Stimulated activated CD8-positive, alpha-beta memory T cell treated with anti-CD3 and anti-CD28 coated beads, Interleukin-7, amount 100 ng/mL, for 48 hours (primary cell): ENCODE measurements at places on chromosomes 5 and 9.

DNA sequence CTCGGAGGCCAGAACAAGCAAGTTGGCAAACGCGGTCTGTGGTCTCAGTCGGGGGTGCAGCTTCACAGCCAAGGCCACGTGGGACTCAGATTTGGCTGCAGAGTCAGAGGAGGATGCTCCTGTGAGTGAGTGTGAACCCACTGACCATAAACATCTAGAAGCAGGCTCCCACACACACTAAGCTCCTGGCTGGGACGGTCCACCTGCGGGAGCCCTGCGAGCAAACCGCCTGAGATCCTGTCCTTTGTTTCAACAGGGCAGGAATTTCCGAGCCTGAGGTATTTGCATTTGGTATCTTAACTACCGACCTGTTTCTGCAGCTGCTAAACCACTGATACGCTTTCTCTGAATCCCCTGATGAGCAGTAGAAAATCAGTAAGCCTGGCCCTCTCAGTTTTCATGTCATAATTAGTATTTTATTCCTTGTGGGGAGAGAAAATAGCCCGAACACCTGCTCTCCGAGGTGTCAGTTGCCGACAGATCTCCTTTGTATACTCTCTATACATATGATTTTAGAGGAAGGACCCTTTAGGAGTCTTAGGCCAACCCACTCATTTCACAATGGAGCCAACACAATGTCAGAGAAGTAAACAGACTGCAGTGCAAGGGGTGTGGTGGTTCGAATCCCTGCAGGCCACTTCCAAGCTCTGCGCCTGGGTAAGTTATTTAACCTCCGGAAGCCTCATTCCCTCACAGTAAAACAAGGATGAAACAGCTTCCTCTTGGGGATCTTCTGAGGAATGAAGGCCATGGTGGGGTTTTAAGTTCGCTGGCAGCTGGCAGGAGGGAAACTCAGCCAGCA lies 40.9 kb upstream of the PWWP2A start:
- no peak for DNase-seq

GRCh38 chr9:121118266-121118665 lies 43.5 kb downstream of the CNTRL start:
- no peak for DNase-seq

- no peak for DNase-seq
These were observed 28.1 kb upstream of the F2RL1 start for GRCh38 chr5:76790632-76791290.

- no peak for DNase-seq
These were observed 59.5 kb upstream of the MEGF10 start for GRCh38 chr5:127231118-127231517.

DNA sequence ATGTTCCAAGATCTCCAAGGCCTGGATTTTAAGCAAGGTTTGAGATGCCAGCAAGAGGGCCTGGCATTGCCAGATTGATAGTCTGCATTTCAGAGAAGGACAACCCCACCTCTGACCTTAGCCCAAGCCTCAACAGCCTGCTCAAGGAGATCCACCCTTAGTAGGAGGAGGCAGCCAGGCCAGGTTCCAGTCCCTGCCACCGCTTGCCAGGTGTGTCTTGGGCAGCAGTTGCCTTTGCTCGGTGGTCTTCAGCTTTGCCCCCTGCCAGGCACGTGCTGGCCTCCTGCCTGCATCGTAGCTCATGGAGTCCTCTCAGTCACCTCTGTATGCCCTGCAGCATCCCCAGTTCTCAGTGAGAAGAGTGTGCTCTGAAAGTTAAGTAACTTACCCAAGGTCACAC lies 134.2 kb downstream of the KCNIP1 start:
- DNase-seq = no peak

DNA sequence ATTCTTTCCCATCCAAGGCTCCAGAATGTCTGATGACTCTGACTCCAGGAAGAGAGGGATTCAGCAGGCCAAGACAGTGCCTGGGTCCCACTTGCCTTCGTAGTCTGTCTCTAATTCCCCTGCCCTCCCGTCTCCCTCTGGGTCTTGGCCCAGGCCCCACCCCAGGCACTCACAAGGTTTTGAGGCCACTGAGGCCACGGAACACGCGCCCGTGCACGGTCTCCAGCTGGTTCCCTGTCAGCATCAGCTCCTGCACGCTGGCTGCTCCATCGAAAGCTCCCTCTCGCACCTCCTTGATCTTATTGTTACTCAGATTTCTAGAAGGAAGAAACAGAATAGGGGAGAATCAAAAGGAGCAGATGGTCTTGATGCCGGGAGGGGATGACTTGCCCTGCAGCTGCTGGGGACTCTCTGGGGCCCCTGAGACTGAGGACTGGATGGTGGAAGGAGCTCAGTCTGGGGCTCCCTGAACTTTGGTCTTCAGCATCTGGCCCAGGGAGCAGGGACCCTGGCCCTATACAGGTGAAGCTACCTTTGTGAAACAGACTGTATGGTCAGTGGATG lies 174.6 kb upstream of the PANK3 start:
- DNase-seq = no peak

GRCh38 chr9:133233681-133234432 lies 24.8 kb upstream of the OBP2B start:
- no peak for DNase-seq

GRCh38 chr9:37353791-37354190 lies 68.7 kb upstream of the GRHPR start:
- DNase-seq = no peak

- DNase-seq = no peak
These were observed 258.7 kb upstream of the IRX4 start for GRCh38 chr5:2141254-2142000.

GRCh38 chr9:27732494-27732893 lies 159.2 kb upstream of the C9orf72 start:
- no peak for DNase-seq

DNA sequence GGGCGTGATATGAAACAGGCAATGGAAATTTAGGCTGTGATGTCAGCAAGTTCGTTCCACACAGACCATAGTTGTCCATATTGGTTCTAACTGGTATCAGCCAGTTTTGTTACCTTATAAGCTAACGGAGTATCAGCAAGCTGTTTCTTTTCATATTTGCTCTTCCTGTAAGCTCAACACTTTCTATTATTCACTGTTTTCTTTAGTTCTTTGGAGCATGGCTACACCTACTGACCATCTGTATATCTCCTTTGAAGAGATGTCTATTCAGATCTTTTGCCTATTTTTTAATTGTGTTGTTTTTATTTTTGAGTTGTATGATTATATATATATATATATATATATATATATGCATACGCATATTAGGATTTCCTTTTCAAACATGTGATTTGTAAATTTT lies 1057.2 kb upstream of the CDH10 start:
- DNase-seq = no peak

DNA sequence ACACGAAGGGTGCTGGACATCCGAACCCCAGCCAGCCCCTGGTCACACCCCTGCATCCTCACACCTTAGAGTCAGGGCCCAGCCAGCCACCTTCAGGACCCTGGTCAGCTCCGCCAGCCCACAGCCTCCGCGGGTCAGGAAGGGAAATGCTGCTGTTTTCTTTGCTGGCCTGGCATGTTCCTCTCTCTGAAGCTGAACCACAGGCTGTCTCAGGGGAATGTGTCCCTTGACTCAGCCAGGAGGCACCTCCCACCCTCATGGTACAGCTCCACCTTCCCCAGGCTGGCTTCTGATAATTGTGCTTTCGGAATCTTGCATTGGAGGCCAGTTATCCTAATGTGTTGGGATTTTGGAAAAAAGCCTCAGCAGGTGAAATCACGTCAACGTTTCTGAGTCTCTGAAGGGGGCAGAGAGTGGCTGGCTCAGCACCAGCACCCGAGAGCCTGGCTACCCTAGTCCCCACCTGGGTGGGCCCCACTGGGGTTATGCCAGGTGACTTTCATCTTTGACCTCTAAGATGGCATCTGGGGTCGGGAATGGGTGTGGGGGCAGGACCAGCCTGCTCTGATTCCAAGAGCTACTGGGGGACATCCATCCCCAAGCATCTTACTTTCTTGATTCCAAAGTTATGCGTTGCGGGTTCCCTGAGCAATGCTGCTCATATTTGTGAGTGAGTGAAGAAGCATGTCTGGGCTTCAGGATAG lies 9.8 kb upstream of the OLFM1 start:
- DNase-seq = no peak

DNA sequence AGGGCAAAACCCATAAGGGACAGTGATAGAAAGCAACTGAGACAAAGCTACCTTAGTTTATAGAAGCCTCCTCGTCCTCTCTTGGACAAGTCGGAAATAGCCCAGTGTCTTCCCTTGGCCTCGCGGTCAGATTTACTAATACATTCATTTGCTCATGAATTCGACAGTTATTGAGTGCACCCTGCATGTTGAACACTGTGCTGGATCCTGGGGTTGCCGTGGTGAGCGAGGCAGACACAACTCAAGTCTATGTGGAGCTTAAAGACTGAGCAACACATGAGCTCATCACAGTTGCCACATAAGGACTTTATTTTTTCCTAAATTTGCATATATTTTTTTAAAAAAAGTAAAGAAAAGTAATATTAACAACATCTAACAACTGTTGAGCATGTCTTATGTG lies 411.1 kb upstream of the ITGA1 start:
- DNase-seq = no peak

- no peak for DNase-seq
These were observed 5.0 kb upstream of the C1QTNF3 start for GRCh38 chr5:34047774-34048572.

- DNase-seq = no peak
These were observed 268.6 kb upstream of the PTGER4 start for GRCh38 chr5:40410964-40411635.

GRCh38 chr9:2603621-2604020 lies 18.0 kb upstream of the VLDLR start:
- DNase-seq = no peak

DNA sequence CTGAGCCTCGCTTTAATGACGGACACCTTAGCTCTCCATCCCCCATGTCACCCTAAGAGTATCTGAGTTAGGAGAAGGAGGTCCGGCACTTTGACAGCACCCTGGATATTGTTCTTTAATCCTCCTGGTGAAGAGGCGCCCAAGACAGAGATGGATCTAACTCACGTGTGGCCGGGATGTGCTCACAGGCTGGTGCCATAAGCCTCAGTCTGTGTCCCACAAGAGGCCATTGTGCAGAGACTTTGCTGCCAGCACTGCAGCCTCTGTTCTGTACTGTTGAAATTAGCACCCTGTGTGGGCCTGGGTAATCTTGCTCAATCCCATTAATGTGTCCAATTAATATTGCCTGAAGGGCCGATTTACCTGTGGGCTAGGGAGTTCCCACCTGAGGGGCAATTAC lies 37.7 kb downstream of the NXNL2 start:
- DNase-seq = no peak

DNA sequence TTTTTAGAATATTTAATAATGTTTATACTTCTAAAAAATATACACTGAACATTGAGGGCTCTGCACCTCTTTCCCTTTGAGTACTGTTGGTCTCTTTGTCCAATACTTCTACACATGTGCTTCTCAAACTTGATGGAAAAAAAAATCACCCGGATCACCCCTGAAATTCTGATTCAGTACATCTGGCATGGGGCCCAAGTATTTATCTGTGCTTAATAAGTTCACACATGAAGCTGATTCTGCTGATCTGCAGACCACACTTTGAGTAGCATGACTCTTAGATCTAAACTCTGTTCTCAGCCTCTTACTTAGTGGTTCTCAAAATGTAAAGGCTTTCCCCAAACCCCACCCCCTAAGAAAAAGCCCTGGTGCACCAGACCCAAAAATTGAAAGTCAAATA lies 12.0 kb downstream of the RUSC2 start:
- DNase-seq = no peak

GRCh38 chr9:73714294-73714693 lies 562.6 kb downstream of the ANXA1 start:
- no peak for DNase-seq
